ENCODE measurements at places on chromosomes 16 and 17.

- no peak for DNase-seq
Observed at GRCh38 chr17:48755356-48755755, 26.8 kb upstream of the HOXB13 start.

- DNase-seq: no peak
Observed at GRCh38 chr17:76951375-76951905, 83.2 kb downstream of the MGAT5B start.

GRCh38 chr17:32722733-32723132 lies 154.2 kb downstream of the MYO1D start:
- DNase-seq: no peak

DNA sequence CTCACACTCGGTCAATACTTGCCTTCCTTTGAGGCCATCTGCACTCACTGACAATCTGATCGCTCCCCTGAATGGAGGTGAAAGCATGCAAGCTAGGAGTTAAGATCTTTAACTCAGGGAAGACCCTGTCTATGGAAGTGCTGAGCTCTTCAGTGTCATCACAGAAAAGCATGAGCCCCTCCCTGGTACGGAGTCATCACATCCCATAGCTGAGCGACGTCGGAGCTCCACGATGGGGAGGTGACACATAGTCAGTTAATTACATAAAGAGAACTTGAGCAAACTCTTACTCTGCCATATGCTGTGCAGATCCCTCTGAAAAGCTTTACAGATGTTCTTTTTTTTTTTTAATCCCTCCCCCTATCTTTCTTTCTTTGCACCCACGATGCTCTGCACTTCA lies 463.2 kb downstream of the WWOX start:
- DNase-seq: no peak
